Activated CD4-positive, alpha-beta T cell treated with anti-CD3 and anti-CD28 coated beads, Interleukin-2, amount 10 ng/mL, durations not matched to agents 7 days and 5 days (primary cell): ENCODE measurements at places on chromosomes 11 and 22. TPM values are rescaled to one million over a fixed set of nuclear protein-coding genes. Genes with fewer than 3 reads are reported as not detected.
A peak's percentile ranks its signal among the peaks of the same experiment; 100 is the strongest.

DNA sequence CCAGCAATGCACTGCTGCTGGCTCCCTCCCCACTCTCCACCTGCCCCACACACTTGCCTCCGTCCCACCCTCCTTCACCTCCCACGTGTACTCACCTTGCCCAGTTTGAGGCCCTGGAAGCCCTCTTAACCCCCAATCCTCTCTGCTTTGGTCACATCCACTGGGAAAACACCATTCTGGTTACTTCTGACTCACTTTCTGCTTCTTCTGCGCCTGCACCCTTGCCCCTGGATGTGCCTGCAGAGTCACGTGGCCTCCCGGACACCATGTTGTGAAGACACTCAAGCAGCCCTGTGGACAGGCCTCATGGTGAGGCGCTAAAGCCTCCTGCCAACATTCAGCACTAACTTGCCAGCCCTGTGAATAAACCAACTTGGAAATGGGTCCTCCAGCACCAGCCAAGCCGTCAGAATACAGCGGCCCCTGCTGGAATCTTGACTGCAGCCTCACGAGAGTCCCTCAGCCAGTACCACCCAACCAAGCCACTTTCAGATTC, 2.6 kb upstream of the NAALADL1 start:
- DNase-seq: peak; percentile 32

CRYBB3 gene
- total RNA-seq: 0.57 TPM

MUC6 gene
- total RNA-seq: not detected

GRCh38 chr11:123580557-123581275, 73.7 kb downstream of the SCN3B start:
- DNase-seq: peak; percentile 74

DNA sequence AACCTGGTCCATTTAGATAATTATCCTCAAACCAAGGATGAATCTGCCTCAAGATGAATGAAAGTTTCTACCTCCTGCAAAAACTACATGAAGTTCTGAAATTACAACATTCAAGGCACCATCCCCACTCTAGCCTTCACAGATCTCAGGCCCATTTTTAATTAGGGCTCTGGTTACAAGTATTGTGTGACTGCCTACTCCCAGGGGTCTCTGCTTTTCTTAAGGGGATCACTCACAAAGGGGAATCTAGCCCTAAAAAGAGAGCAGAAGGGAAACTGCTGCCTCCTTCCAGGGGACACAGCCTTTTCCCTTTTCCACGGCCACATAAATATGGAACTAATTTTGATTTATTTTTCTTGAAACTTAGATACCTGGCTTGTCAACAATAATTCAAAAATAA, 17.4 kb upstream of the TMEM135 start:
- DNase-seq: no peak

- no peak for DNase-seq
Measured at GRCh38 chr22:40453671-40454070, 83.3 kb downstream of the SGSM3 start.

OR2D2 gene
- not detected for total RNA-seq

IL10RA gene
- 187 TPM for total RNA-seq

CHRNA10 gene
- 3.1 TPM for total RNA-seq

GRCh38 chr11:68868221-68868835, 26.6 kb upstream of the CPT1A start:
- no peak for DNase-seq
